ENCODE measurements at places on chromosomes 6 and 20. TPM values are rescaled to one million over a fixed set of nuclear protein-coding genes. Genes with fewer than 3 reads are reported as not detected.

Gene KHDRBS2
- total RNA-seq: not detected

DNA sequence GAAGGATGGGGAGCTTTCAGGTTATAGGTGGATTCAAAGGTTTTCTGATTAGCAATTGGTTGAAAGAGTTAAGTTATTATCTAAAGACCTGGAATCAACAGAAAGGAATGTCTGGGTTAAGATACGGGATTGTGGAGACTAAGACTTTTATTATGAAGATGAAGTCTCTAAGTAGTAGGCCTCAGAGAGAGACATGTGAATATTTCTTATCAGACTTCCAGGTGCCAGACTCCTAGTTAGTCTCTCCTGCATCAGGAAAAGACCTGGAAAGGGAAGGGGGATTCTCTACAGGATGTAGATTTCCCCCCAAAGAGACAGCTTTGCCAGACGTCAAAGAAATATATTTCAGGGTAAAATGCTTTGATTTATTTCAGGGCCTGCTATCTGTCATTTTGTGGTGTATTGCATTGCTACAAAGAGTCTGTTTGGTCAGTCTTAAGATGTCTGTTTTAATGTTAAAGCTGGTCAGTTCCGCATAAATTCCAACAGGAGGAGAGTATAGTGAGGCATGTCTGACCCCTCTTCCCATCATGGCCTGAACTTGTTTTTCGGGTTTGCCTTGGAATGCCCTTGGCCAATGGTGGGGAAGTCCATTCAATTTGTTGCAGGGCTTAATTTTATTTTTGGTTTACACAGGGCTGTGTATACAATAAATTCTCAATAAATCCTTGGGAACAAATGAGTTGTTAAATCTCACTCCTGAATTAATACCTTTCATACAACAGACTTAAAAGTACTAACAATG is 103.4 kb upstream of the RALGAPA2 start:
- no peak overlapping the region for H3K27ac ChIP-seq
- H3K4me1 ChIP-seq: no peaks in the 10 kb centered on the region
- DNase-seq: no peak
- H3K4me3 ChIP-seq: no peak overlapping the region
- H3K27me3 ChIP-seq: peaks cover 18% of the 10 kb centered on the region

- no peak overlapping the region for H3K4me3 ChIP-seq
- no peak for DNase-seq
- H3K27ac ChIP-seq: no peak overlapping the region
Measured at GRCh38 chr6:4935975-4936680, 67.7 kb downstream of the RPP40 start.

DNA sequence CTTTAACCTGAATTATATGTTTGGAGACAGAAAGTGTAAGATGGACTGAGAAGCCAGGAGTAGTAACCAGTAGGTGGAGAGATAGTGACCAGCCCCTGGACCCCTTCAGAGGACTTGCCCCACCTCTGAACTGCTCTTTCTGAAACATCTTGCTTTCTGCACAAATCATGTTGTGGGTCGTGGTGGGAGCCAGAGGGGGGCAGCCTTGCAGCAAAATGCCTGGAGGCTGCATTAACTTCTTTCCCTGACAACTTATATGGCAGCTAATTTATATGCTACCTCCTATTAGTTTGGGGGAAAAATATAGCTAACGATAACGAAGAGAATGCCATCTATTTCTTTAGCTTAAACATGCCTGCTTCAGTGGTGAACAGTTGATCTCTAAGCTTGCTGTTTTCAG is 859.8 kb downstream of the MAFB start:
- no peaks in the 10 kb centered on the region for H3K36me3 ChIP-seq
- H3K27me3 ChIP-seq: peaks cover 22% of the 10 kb centered on the region
- H3K27ac ChIP-seq: no peak overlapping the region
- DNase-seq: no peak
- H3K4me3 ChIP-seq: no peak overlapping the region
- peaks cover 2% of the 10 kb centered on the region for H3K4me1 ChIP-seq

GRCh38 chr6:34535646-34536045 is 20.5 kb downstream of the SPDEF start:
- no peak for DNase-seq
- no peaks in the 10 kb centered on the region for H3K36me3 ChIP-seq
- no peaks in the 10 kb centered on the region for H3K27me3 ChIP-seq
- no peak overlapping the region for H3K4me3 ChIP-seq
- H3K27ac ChIP-seq: no peak overlapping the region

Gene APOM
- 5.7 TPM for total RNA-seq

DNA sequence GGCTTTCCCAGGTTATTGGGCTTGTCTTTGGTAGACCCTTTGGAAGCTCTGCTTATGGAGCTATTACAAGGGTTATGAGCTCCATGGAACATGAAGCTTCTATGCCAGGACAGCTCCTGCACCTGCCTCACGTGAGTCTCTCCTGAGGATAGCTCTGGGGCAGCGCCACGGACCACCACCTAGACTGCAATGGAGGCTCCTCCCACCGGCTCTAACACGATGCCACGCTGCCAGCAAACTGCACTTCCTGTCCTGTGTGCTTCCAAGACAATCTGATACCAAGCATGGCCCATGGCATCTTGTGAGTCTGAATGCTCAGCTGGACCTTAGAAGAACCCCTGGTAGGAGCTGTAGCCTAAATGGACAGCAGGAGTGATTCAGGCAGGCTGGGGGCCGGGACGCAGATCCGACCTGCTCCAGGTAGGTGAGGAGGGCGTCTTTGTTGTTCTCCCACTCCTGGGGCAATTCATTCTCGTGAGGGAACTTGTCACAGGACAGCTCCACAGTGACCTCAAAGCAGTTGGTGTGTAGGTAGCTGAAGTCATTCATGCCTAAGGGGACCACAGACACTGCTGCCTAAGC is 5.5 kb downstream of the CPXM1 start:
- no peak overlapping the region for H3K27ac ChIP-seq
- H3K27me3 ChIP-seq: peaks cover 17% of the 10 kb centered on the region
- H3K4me3 ChIP-seq: no peak overlapping the region
- no peak for DNase-seq
- peaks cover 10% of the 10 kb centered on the region for H3K4me1 ChIP-seq
